Stimulated activated naive CD8-positive, alpha-beta T cell treated with anti-CD3 and anti-CD28 coated beads, Interleukin-15, Interleukin-2, amounts not matched to agents 100 U/mL and 50 U/mL, for 24 hours (primary cell): ENCODE measurements at places on chromosomes 3 and 15.

DNA sequence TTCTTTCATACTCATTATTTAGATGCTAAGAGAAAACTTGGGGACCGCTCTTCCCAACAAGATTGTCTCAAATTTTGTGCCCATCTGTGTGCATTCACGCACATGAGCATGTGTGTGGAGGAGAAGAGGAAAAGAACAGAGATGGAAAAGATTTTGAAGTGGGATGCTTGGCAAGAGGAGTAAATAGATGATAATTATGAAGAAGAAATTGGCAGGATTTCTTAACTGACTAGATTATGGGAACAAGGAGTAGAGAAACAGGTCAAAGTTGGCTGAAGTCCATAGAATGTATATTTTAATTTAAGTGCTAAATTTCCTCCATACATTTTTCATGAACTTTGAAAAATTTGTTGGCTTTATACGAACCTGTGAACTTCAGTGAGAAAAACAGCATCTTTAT is 100.1 kb downstream of the ZNF609 start:
- DNase-seq: no peak

DNA sequence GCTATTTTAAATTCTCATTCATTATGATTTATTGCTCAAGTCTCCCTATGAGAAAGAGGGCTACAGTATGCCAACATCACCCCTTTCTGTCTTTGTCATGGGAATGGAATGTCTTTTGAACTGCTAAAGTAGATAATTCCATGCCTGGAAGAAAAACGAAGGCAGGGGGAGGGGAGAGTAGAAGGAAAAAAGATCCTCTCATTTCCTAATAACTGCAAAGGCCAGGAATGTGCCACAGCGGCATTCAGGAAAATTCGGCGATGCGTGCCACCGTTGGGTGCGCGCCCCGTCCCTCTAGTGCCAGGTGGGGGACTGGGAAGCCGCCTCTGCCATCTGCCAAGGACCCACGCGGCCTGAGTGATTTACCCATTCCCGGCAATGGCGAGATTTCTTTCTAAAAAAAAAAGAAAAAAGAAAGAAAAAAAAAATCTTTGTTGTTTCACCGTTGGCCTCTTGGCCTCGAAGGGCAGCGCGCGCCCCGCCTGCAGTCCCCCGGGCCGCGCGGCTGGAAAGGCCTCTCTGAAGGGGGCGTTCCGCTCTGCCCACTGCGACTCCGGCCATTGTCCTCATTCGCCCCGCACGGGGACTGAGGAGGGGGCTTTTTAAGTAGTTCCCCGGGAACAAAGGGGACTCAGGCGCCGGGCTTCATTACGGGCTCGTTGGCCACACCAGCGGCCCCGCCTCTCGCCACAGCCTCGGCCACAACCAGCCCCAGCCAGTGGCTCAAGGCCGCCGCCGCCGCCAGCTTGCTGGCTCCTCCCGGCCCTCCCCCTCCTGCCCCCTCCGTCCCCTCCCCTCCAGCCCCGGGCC is 54.5 kb downstream of the CPN2 start:
- DNase-seq: no peak

GRCh38 chr15:85913461-85913860 is 118.7 kb upstream of the KLHL25 start:
- DNase-seq: no peak

- DNase-seq: peak; percentile 32
Measured at GRCh38 chr3:194573680-194574437, 59.4 kb downstream of the TMEM44 start.

- DNase-seq: no peak
Measured at GRCh38 chr3:54773271-54773670, 154.6 kb downstream of the LRTM1 start.

GRCh38 chr3:140816372-140817195 is 125.1 kb upstream of the SLC25A36 start:
- DNase-seq: no peak

DNA sequence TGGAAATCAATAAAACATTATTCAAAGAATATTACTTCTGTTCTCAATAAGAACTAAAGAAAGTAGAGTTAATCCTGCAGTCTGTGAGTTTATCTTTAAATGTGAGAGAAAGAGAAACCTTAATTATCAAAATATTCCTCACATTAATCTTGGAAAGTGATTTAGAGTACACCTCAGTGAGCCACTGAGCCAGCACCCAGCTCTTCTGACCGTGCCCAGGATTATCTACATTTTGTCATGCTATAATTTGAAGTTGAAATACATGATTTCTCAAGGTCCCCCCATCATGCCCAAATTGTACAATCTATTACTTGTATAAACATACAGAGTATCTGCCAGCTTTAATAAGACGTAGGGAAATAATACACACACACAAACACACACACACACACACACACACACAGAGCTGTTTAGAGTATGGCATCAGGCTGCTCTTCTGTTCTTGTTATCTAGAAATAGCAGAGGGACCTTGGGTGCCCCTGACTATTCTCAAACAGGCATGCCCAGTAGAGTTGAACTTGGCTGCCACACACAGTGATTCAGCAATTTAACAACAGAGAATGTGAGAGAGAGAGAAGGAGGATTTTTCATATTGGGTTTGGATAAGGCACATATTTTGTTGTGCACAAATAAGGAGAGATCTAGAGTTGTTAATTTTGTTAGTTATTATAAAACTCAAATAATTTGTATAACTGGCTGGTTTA is 74.4 kb downstream of the P2RY1 start:
- no peak for DNase-seq

DNA sequence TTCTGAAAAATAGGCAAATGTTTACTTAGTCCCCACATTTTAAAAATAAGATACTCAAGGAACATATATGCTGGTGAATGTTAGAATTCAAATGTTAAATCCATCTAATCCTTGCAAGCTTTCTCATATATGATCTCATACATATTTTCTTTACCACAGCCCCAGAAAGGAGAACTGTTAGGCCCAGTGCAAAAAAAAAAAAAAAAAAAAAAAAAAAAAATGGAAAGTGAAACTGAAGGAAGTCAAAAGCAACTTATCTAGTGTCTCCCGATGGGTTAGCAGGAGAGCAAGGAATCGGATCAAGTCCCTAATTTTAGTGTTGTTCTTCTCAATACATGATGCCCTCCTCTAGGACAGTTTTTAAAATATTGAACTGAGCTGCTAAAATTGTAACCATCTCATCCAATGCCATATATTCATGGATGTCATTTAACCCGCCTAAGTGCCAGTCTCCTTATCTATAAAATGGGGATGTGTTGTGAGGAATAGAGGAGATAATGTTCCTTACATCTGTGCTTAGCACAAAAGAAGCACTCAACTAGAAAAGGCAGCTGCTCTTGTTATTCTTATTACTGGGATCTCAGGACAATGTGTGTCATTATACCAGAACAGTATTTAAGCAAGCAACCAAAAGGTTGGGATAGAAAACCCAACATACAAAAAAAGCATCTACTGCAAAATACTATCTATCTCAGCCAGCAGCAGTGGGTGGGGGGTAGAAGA is 279.7 kb downstream of the MAGI1 start:
- no peak for DNase-seq

GRCh38 chr3:122167630-122168029 is 15.8 kb upstream of the CASR start:
- DNase-seq: no peak

DNA sequence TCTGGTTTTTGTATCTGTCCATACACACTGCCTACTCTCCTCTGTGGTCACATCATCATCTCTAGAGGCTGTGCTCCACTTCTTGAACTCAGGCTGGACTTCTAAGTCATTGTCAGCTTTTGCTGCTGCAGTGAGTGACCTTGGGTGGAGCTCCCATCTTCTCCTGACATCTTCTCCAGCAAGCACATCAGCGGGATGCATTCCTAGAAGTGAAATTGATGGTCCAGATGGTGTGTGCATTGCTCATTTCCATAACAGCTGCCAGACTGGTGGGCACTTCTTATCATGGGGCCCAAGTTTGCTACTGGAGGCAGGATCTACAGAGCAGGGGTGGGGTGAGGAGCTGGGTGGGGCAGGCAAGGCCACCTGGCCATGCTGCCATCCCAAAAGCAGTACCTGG is 109.9 kb downstream of the DNAJB8 start:
- DNase-seq: no peak

- no peak for DNase-seq
Measured at GRCh38 chr3:112635674-112636073, 5.3 kb downstream of the CCDC80 start.
